GM20000 (cell line): ENCODE measurements at places on chromosomes 6 and 20.

DNA sequence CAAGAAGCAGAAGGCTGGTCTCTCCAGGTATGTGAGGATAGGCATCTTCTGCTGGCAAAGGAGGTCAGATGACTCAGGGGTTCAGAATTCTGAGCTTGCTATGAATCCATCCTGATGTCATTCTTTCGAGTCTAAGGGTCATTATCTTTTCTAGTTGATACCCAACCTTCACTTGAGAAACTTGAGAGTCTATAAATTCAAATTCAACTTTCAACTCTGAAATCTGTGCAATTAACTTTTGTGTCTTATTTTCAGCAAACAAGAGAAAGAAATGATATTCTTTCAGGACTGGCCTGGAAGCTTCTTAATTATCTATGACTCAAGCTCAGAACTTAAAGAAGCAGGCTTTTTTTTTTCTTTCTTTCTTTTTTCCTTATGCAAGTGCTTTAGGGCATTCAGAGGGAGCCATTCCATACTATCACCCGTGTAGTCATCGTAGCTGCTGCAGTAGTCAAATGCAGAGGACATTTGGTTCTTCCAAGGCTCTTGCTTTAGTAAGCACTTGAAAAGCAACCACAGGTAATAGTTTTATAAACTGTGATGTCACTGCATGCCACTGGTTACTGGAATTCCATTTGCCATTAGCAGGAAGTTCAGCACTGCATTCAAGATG, 93.0 kb downstream of the ADTRP start:
- DNase-seq = no peak

GRCh38 chr6:138334000-138334399, 43.7 kb upstream of the SMIM28 start:
- DNase-seq = no peak

GRCh38 chr6:128617285-128617684, 96.9 kb upstream of the PTPRK start:
- no peak for DNase-seq

GRCh38 chr6:45732731-45733130, 282.9 kb downstream of the CLIC5 start:
- DNase-seq = no peak

- no peak for DNase-seq
Observed at GRCh38 chr6:126628125-126628524, 288.2 kb downstream of the CENPW start.

DNA sequence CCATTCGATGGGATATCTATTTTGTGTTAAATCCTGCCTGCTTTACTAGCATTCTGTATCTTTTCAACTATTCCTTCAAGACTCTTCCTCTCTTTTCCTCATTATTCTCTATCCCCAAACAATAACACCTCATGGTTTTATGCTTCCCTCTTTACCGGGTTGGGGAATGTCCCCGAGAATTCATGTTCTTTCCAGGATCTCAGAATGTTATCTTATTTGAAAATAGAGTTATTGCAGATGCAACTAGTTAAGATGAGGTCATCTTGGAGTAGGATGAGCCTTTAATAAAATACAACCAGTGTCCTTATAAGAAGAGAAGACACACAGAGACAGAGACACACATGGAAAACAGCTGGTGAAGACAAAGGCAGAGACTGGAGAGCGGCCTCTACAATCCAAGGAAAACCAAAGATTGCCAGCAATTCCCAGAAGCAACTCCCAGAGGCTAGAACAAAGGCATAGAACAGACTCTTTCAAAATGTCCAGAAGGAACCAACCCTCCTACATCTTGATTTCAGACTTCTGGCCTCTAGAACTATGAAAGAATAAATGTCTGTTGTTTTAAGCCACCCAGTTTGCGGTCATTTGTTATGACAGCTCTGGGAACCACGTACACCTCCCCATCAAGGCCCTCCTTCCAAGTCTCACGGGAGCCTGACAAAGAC, 126.8 kb upstream of the TNFAIP3 start:
- DNase-seq = no peak

DNA sequence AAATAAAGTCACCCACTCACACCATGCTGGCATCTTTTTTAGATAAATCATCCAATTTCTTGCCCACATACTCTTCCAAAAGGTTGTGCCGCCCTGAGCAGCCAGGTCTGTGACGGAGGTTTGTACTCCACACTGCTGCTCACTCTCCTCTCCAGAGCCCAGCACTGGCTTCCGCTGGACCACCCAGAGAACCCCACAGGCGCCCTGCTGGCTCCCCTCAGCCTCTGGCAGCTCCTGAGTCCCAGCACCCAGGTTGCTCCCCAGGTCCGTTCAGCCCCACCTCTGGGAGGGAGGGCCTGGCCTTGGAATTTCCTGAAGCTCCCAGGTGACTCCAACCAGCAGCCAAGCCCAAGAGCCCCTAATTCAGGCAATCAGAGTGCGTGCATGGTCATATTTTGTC, 131.7 kb upstream of the CST7 start:
- DNase-seq = no peak

GRCh38 chr6:44025226-44025625, 102.0 kb downstream of the MRPL14 start:
- DNase-seq = no peak

DNA sequence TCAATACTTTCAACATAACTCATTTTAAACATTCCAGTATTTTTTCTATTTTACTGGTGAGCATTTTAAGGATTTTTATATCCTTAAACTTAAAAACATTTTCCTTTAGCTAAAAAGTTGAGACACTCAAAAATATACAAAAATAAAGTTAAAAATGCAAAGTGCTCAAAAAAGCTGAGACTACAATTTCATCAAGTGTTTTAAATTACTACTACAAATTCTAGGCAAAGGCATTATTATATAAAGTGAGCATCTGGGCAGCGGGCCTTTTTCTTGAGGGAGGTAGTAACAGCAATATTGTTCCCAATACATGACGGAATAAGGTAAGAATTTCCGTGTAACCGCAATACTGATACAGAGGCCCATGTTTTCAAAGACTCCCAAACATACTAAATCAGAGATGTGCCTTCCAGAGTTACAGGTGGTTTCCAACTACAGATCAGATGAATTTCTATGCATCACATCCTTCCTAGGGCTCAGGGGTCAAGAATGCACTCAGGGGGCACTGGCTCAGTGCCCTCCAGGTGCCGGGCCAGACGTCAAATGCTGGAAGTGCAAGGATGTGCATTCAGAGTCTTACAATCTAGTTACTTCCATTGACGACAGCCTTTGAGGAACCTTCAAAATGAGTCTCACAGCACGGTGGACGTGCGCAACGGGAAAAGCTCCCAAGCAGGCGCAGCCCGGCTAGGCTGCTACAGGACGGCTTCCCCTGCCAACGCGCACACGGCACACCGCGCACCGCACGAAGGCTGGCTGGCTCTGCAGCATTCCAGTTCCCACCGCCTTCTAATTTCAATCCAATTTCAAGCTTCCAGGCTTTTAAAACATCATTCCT, 1.7 kb downstream of the PHF10 start:
- DNase-seq = peak; percentile 36

DNA sequence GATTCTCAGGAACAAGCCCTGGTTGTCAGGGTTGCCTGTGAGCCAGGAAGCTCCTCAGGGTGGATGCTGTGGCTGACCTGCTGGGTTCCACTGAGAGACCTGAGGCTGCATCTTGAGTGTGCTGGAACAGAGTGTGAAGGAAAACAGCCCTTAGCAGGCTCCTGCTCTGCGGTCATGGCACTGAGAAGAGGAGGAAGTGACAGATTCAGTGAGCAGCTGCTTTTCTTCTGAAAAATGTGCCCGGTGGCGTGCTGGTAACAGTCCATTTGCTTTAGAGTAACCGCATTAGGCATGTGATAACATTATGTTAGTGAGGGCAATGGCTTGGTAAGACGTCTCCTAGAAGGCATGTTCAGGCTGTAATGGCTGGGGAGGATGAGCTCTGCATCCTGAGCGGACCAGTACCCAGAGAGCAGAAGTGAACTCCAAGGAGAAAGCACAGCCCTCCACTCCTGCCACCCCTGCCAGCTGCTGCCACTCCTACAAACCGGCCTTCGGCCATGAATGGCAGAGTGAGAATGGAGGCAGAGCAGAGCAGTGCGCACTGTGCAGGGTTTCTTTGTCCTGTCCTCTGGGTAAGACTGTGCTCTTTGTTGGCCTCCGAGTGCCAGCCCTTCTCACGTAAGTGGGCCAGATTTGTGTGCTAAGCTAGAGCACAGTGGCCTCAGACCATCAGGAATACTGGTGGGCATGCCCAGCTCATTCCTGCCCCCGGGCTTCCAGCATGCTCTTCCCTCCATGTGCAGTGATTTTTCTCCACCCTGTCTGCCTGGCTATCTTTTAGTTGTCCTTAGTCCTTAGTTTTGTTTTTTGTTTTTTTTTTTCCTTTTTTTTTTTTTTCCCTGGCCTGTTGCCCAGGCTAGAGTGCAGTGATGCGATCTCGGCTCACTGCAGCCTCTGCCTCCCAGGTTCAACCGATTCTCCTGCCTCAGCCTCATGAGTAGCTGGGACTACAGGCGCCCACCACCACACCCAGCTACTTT, 98.1 kb upstream of the VSTM2L start:
- peak; percentile 49 for DNase-seq

- peak; percentile 44 for DNase-seq
Observed at GRCh38 chr6:159852877-159853276, 37.9 kb upstream of the MAS1 start.

DNA sequence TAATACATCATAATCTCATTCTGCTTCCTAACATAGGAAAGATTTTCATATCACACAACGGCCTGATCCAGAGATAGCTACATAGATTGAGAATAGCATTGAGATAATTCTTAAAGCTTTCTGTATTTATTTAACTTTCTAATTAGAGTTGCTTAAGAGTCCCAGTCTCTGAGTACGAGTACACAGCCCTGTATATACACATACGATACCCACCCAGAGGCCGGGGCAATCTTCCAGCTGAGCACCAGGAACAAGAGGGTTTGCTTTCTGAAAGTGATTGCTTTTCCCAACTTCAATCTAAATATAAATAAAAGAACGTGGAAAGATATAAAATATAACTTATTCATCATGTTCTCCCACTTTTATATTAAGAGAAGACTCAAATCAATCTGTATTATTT, 313.8 kb downstream of the COL12A1 start:
- no peak for DNase-seq

DNA sequence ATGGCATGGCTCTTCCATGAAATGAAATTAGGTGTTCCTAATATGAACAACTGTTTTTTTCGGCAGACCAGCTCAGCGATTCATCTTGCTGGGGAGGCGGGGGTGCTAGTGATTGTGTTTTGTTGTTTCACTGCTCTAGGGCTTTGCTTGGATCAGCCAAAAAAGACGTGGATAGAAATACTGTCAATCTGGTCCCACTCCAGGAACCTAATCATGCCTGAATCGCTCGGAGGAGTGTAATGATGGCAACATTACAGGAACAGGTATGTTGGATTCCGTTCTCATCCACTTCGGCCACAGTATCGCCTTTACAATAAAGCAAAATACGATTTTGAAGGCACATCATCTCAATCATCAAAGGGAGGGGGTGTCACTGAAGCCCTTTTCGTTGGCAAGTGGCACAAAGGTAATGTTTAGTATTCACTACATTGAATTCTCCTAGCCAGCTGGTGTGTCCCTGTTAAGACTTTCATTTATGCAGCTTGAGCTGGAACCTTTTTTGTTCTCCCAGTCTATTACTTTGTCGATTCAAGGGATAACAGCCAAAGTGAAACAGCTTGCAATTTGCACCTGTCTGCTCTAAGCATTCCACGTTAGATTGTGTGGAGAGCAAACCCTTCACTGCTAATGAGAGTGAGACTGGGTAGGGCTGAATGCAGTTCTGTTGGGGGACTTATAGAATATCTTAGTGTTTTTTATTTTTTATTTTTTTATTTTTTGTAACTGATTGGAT, 477.7 kb downstream of the TFAP2A start:
- no peak for DNase-seq
